ENCODE measurements at places on chromosomes 5 and 9.
A peak's percentile ranks its signal among the peaks of the same experiment; 100 is the strongest.

DNA sequence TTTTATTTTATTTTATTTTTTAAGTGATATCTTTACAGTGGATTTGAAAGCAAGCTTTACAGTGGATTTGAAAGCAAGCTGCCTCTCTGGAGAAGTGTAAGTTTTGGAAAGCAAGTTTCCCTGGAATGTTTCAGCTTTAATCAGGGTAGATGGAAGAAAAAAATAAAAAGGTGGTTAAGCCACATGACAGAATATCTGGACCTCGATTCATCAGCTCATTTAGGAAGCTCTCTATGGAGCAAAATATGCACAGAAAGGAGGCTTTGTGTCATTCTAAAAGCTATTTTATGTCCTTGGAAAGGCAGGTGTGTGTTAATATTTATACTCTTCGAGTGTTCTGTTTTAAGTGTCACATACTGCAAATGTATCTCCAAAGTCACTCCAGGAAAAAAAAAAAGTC is 409.2 kb upstream of the KLF4 start:
- DNase-seq: no peak

- DNase-seq: no peak
Measured at GRCh38 chr9:21023861-21024260, 7.6 kb downstream of the HACD4 start.

DNA sequence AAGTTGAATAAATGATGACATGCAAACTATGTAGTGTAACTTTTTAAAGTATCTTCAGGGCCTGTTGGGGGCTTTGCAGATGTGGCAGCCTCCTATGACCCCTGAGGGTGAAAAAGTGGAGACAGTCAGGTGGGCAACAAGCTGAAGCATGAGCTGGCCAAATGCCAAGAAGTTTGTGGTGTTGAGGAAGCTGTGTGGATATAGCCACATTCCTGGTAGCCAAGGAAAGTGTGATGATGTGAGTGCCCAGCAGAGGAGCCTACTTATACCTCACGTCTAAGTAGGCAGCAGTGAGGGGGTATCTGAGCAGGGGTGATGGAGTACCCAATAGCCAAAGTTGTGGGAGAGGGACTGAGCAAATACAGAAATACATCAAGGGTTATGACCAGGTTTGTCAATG is 621.2 kb upstream of the CDH6 start:
- DNase-seq: no peak

DNA sequence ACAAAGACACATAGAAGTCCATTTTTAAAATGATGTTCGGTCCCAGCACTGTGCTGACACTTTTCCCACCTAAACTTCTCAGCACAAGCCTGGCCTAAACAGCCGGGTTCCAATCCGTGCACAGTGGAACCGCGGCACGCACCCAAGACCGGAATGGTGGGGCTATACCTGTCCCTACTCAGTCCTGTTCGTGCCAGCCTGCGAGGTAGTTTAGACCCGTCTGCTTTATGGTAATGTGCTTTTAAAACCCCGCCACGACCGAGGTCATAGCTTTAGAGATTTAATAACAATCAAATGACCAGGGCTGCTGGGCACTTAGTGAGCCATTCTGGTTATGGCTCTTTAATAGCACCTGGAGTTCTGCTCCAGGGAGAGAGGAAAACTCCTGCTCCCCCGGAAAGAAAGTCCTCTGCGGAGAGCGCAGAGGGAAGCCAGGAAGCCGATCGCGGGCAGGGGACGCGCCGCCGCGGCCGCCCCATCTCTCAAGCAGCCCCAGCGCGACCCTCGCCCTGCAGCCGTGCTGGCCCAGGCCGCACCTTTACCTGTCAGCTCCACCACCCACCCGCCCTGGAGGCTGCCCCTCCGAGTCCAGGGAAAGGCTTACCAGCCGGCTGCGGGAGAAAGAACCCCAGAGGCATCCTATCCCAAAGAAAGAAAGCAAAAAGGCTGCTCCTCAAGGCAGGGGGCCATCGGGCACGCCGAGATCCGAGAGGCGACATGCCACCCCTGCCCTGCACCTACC is 511 bp downstream of the ARL15 start:
- no peak for DNase-seq

- DNase-seq: peak; percentile 37
Measured at GRCh38 chr5:139863855-139864558, 68.4 kb downstream of the PSD2 start.
